ENCODE measurements at places on chromosomes 12 and 14.

DNA sequence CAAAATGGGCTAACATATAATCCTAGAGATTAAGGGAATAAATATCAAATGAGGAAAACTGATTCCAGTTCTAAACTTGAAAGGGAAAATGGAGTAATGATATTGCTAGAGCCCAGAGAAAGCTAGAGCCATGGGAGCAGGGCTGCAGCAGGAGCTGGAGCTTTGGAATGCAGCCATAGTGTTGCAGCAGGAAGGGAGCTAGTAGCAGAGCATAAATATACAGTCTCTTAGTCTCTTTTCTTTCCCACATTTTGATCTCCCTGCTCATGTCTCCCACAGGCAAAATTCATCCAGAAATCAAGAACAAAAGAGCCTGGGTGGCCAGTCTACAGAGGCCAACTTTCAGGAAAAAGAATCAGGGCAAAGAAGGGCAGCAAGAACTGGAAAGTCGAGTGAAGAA, 253.7 kb downstream of the ATXN7L3B start:
- no peak for DNase-seq

DNA sequence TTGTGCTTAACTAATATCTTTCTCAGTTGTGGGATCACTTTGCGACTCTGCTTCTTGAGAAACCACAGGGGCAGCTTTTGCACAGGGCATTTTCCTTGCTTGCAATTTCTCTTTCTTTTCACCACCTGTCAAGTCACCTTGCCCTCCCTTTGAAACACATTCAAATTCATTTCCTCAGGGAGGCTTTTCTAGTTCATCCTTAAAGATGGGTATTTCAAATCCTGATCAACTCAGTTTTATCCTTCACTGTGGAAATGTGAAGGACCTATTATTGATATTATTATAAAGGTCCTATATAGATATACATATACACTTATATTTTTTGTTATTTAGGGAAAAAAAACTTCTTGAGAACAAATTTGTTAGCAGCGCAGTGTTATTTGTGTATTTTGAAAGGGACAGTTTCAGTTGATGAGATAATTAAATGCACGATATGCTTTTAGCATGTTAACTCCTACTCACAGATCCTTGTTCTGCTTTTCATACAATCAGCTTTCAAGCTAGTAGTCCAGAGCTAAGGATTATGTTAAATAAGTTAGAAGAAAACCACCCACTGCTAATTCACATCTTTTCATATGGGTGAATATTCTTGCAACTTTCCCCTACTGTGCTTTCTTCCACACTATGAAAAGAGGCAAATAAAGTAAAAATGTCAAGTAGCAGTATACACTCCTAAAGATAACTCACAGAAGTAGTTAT, 501.4 kb upstream of the RGS6 start:
- DNase-seq: no peak

DNA sequence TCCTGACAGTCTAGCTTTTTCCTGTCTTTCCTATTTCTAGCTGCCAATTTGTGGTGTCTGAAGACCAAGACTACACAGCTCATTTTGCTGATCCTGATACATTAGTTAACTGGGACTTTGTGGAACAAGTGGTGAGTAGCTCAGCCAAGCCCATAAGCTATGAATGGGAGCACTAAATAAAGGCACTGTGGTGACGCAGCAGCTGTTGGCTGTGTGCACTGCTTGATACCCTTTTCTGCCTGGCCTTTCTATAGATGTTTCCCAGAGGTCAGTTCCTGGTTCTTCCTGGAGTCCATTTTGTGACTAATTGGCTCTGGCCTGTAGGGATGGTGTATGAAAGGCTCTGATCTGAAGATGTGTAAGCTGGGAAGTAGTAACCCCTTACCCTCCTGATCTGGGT, 20.5 kb downstream of the RNF10 start:
- DNase-seq: no peak

DNA sequence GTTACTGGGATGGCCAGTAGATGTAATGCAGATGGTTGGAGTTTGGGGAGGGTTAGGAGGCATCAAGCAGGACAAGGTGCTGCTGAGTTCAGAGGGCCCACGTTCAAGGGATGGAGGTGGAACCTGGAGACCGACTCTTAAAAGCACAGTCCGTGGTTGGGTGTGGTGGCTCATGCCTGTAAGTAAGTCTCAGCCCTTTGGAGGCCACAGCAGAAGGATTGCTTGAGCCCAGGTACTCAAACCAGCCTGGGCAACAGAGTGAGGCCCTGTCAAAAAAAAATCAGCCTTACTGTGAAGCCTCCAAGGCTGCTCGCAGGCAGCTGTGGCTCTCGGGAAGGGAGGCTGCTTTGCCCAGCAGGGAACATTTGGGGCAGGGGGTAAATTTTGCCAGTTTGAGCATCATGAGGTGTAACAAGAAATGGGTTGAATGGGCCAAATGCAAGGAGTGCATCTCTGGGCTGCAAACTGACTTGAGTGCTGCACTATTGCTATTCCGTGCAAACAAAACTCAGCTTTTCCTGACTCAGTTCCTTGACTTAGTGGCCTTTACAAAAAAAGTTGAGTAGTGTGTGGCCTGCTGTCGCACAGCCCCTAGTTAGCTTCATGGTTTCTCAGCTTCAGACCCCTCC, 55.0 kb downstream of the ANAPC7 start:
- DNase-seq: no peak

DNA sequence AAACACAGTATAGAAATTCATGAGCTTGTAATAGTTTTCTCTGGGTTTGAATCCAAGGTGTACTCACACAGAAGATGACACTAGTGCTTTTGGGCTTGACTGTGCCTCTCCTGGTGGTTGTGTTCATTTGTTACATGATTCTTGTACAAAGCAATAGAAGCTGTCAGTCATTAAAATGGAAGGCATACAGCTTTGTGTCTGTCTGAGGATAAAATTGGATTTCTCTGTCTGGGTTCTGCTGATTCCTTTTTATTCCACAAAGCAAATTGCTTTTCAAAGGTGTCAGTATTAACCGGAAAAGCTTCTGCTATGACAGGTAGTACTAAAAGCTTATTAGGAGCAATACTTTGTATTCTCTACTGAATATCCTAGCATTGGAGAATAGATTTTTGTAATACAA, 361.2 kb downstream of the SLC6A15 start:
- DNase-seq: no peak

DNA sequence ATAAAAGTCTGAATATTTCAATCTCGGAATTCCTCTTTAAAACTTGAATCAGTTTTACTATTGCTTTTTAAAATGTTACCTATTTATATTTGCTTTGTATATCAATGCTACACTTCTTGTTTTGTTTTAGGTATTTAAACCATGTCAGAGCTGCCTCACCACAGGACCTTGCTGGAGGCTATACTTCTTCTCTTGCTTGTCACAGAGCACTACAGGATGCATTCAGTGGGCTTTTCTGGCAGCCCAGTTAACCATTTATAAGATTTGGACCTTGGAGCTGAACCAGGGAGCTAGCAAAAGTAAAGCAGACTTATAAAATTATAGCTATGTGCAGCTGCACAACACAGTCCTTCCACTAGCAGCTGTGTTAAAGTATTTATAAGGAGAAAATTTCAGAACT, 12.8 kb downstream of the TRMT5 start:
- DNase-seq: no peak

GRCh38 chr14:60668431-60669112, 19.3 kb upstream of the SIX1 start:
- no peak for DNase-seq
